ENCODE measurements at places on chromosomes 7 and 10.

GRCh38 chr7:113636727-113637421, 281.9 kb downstream of the PPP1R3A start:
- no peak for DNase-seq

GRCh38 chr10:7872041-7872442, 53.7 kb downstream of the TAF3 start:
- no peak for DNase-seq

DNA sequence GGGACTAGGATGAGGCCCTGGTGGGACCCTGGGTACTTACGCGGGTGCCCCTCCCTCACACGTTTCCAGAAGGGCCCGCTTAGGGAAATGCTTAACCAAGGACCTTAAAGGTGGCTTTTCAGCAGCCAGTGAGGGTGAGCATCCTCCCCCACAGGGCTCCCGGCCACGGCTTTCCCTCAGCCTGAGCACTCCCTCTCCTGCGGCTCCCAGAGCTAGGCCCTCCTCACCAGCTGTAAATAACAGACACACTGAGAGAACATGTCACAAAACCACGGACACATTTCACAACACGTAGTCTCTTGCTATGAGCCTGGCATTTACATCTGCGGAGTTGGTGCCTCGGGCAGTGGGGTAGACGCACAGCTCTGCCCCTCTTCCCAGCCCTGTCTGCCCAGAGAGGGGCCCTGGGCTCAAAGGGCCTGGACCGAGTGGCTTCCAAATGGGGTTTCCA, 25.2 kb downstream of the GRID1 start:
- DNase-seq, result no peak

- DNase-seq, result no peak
Measured at GRCh38 chr7:144546782-144547181, 143.3 kb upstream of the NOBOX start.

DNA sequence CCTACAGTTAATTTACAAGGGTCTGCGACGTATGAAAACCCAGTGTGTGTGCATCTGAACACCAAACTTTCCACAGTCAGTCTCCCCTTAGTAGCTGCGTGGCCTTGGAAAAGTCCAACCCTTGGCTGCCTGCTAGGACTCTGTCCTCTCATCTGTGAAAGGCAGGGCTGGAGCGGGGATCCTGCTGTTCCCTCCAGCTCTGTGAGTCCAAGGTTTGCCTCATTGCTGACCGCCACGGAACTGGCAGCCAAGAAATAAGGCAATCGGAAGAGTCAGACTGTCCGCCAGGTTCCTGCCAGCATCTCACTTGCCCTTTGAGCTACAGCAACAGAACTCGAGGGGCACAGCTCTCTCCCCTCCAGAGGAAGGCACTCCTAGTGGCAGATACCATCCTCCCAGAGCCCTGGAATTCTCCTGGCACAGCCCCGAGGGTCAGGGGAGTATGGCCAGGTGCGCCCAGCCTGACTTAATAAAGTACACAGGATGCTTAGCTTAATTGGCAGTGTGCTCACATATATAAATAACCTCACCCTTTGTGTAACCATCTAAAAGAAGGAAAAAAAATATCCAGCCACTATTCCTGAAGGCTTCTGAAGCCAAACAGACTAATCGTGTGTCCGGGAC, 530.1 kb upstream of the FOXK1 start:
- no peak for DNase-seq

DNA sequence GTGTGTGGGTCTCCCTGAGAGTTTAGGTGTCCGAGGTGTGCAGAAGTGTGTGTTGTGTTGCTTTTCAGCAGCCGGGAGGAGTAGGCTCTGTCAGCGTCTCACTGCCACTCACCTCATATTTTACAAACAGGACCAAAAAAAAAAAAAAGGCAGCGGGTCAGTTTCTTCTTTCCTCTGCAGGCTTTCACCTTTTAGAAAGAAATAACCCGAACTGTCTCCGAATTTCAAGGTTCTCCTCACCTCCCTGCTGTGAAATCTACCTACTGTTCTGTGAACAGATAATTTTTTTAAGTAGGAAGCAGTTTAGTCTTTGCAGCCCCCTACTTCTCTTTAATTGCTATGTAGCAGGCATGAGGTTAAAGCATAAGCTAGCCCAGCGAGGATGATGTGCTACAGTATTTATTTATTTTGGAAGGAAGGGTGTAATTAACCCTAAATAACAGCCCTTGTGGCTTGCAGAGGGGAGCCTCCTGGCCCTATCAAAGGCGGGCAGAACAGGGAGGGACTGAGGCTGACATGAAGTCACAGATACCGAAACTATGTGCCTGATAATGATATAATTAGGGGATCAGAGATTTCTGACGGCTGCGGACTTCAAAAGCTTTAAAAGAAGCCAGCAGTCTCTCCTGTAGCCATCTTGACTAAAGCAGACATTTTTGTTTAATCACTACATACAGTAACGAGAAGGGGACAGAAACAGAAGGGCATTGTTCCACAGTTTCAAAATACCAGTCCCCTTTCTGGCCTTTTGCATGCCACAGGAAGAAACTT, 1.6 kb downstream of the BAMBI start:
- no peak for DNase-seq

- no peak for DNase-seq
Measured at GRCh38 chr7:66913118-66914037, 7.6 kb upstream of the TMEM248 start.

DNA sequence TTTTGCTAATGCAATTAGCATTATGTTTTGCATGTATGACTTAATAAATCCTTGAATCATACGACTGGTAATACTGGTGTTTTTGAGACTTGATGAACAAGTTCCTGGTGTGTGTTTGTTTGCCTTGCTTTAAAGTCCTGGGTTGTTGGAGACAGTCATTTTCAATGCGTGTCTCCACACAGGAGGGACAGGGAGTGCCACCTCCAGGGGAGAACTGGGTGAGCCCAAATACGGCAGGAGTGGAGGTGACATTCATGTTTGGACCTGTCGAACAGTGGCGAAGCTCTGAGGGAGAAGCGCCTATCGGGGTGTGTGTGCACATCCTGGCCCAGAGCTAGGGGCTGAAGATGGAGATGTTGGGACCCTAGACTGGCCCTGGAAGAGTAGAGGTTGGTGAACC, 43.8 kb downstream of the DAGLB start:
- no peak for DNase-seq

- DNase-seq, result no peak
Measured at GRCh38 chr10:74104996-74105395, 45.6 kb downstream of the AP3M1 start.

DNA sequence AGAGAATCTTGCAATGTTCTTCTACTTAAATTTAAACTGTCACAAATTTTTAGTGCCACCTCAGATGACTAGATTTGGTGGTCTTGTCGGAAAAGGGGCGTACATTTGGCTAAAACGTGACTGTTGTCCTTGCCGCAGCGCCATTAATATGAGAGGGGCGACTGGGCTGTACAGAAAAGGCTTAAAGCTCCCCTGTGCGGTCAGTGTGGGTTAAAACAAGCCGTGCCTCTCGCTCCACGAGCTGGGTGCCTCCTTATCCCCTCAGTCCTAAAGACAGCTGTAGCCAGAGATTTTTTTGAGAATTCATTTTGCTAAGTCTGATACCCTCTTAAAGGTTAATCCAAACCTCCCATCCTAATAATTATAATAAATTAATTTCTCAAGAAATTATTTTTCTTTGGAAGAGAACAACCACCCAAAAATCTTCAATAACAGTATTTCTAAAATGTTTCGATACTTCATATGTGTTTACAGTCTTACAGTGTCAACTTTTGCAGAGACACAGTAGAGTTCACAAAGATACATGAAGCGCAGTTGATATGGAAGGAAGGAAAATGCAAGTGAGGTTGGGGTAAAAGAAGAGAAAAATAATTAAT, 68.6 kb downstream of the C7orf25 start:
- DNase-seq, result no peak

- DNase-seq, result no peak
Measured at GRCh38 chr7:105399043-105399725, 10.5 kb upstream of the SRPK2 start.

GRCh38 chr10:21919117-21919516, 84.4 kb downstream of the DNAJC1 start:
- no peak for DNase-seq

DNA sequence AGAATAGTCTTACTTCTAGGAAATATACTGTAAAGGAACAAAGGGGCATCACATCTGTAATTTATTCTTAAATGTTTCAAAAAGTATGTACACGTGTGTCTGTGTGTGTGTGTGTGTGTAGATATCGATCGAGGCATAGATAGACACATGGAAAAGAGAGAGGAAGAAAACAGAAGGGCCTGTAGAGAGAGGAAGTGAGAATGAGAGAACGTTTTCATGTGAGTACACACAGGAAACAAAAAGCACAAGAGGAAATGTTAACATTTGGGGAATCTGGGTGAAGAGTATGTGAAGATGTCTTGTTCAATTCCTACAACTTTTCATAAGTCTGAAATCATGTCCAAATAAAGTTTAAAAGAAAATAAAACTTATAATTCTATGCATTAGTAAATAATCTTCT, 286.5 kb upstream of the SORCS1 start:
- DNase-seq, result no peak
